ENCODE measurements at places on chromosomes 4 and X. TPM values are rescaled to one million over a fixed set of nuclear protein-coding genes. Genes with fewer than 3 reads are reported as not detected.

Gene ADGRL3
- total RNA-seq: 15.2 TPM

Gene FAM114A1
- 14.5 TPM for total RNA-seq

Gene CSN1S1
- total RNA-seq: not detected

GRCh38 chrX:115521741-115522140 is 39.2 kb upstream of the PLS3 start:
- no peak for DNase-seq

- no peak for DNase-seq
Measured at GRCh38 chrX:155027509-155028066, 944 bp downstream of the FUNDC2 start.

All from GM23338 (cell line).